ENCODE measurements at places on chromosomes 3 and 15. TPM values are rescaled to one million over a fixed set of nuclear protein-coding genes. Genes with fewer than 3 reads are reported as not detected.
A peak's percentile ranks its signal among the peaks of the same experiment; 100 is the strongest.

- DNase-seq = no peak
Measured at GRCh38 chr3:88452228-88452627, 302.5 kb downstream of the C3orf38 start.

DNA sequence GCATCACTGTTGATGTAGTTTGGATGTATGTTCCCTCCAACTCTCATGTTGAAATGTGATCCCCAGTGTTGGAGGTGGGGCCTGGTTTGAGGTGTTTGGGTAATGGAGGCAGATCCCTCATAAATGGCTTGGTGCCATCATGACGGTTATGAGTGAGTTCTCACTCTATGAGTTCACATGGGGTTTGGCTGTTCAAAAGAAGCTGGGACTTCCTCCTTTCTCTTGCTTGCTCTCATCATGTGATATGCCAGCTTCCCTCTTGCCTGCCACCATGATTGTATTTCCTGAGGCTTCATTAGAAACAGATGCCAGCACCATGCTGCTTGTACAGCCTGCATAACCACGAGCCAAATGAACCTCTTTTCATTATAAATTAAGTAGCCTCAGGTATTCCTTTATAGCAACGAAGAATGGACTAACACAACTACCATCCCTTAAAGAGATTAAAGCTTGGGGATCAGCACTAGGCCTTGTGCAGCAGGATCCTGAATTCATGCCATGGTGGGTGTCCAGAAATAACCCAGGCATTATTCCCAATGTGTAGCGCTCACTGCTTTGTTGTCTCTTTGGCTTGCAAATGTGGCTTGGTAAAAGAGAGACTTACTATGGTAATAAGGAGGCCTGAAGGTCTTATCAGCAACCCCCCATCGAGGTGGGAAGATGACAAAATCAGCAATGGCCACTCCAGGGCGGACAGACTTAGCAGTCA is 41.9 kb downstream of the NDUFB4 start:
- DNase-seq = no peak

GRCh38 chr3:146594843-146595482 is 10.2 kb downstream of the PLSCR5 start:
- DNase-seq = peak; percentile 7

- DNase-seq = no peak
Measured at GRCh38 chr3:71244826-71245488, 338.6 kb downstream of the FOXP1 start.

GRCh38 chr3:119891944-119892721 is 110.2 kb downstream of the NR1I2 start:
- DNase-seq = peak; percentile 65

The REC114 gene
- total RNA-seq = not detected

The NRG4 gene
- 0.65 TPM for total RNA-seq

GRCh38 chr3:184965639-184966430 is 153.9 kb downstream of the VPS8 start:
- no peak for DNase-seq

- no peak for DNase-seq
Measured at GRCh38 chr3:184594371-184595001, 32.9 kb downstream of the EPHB3 start.

GRCh38 chr3:170488802-170489201 is 70.1 kb downstream of the CLDN11 start:
- no peak for DNase-seq

The BCL2A1 gene
- total RNA-seq = not detected

The MINAR1 gene
- 0.09 TPM for total RNA-seq

DNA sequence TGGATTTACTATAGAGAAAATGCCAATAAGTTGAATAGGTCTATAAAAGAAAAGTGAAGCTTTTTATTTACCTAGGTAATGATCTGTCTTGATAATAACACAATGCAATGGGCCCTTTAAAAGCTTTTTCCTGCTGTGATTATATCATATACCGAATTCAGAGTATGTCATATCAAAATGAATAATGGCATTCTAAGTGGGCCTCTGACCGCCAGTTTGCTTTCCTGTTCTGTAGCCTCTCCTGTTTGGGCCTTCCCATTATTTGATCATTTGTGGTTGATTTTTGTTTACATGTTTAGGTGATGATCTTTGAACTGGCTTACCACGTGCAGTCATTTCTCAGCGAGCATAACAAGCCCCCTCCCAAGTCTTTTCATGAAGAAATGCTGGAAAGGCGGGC is 14.9 kb downstream of the EIF2AK4 start:
- DNase-seq = no peak

DNA sequence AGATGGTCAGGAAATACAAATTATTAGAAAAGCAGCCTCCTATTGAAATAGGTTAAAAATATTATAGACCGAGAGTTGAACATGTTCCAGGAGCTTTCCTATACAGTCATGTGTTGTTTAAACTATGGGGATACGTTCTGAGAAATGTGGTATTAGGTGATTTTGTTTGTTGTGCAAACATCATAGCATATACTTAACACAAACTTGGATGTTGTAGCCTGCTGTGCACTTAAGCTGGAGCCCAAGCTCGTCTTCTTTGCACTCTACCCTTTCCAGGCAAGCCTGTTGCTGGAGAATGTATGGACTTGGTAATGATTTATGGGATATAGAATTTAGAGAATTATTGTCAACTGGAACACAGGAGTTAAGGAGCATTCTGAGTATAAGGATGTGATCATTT is 140.2 kb downstream of the AKAP13 start:
- no peak for DNase-seq

The STARD9 gene
- 1.4 TPM for total RNA-seq

DNA sequence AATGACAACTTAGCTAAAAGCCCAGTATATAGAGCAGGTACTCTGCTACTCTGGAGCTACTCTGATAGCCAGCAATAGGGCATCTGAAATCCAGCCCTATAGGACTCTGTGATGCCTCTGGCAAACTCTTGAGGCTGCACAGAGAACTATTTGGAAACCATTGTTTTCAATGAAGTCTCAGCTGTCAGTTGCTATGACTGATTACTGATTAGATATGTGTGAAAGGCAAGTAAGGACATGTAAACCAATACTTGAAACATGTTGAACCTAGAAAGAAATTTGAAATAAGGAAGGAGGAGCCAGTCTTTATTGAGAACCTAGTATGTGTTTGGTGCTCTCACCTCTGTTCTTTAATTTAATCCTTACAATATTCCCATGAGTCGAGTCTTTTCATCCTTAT is 40.2 kb upstream of the CRTC3 start:
- DNase-seq = no peak

- no peak for DNase-seq
Measured at GRCh38 chr3:65619451-65619881, 419.3 kb downstream of the MAGI1 start.

- DNase-seq = no peak
Measured at GRCh38 chr15:59230531-59231055, 23.9 kb downstream of the LDHAL6B start.

DNA sequence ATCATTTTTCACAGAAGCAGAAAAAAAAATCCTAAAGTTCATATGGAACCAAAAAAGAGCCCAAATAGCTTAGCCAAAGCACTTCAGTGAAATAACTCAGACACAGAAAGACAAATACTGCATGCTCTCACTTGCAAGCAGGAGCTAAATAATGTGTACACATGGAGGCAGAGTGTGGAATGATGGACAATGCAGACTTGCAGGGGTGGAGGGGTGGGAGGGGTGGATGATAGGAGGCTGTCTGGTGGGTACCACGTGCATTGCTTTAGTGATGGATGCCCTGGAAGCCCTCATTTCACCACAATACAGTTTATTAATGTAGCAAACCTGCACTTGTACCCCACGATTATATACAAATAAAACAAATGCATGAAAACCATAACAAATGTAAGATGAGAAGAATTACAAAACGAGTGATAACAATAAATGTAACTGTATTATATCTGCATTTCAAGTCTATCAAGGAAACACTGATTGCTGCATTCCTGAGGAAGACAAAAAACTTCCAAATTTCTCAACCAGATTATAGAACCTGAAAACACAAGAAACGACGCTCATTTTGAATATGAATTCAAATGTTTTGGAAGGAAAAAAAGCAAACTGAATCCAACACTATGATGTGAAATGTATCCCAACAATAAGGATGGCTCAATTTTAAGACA is 96.5 kb downstream of the DLG1 start:
- DNase-seq = no peak

DNA sequence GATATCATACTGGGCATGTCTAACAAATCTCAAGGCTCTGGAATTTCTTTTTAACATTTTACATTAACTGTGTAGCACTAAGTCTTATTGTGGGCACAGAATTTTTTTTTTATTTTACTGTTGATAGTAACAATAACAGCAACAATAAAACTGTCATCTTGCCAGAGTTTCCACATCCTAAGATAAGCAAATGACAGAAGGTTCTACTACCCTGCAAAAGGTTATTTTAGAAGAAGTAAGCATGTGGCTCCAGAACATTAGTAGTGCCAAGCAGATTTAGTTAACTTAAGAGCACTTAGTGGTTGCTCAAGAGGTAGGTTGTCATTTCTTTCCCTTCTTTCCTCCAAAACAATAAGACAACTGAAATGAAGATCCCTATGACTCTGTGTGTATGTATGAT is 743.0 kb upstream of the CBLB start:
- DNase-seq = no peak

DNA sequence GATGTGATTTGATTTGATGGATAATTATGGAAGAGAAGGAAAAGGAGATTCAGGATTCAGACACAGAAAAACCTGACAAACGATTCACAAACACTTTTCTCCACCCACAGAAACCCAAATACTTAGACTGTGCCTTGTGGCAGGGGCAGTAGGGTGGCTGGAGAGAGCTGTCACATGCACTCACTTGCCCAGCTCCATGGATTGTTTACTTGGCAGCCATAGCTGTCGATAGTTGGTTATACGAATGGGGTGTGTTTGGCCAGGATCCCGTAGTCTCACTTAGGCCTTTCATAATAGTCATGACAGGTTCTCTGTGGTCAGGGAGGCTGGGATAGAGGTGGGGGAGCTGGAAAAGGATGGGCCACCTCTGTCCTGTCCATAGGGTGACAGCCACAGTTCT is 76.9 kb downstream of the CACNA1D start:
- DNase-seq = no peak

DNA sequence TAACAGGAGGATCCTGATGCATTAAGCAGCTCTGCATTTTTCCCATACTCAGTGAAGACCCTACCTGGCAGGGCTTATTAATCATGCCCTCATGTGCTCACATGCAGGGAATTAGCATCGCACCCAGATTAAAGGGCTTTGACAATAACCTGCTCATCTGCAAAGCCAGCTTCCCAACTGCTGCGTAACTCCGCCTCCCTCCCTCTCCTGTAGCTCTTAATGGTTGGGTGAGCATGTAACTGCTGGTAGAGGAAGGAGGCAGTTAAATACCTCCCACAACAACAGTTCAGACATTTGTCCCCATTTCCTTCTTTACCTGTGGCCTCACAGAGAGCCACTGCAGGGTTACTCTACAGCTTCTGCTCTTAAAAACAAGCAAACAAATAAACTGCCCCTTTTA is 203.6 kb upstream of the WNT5A start:
- DNase-seq = no peak

DNA sequence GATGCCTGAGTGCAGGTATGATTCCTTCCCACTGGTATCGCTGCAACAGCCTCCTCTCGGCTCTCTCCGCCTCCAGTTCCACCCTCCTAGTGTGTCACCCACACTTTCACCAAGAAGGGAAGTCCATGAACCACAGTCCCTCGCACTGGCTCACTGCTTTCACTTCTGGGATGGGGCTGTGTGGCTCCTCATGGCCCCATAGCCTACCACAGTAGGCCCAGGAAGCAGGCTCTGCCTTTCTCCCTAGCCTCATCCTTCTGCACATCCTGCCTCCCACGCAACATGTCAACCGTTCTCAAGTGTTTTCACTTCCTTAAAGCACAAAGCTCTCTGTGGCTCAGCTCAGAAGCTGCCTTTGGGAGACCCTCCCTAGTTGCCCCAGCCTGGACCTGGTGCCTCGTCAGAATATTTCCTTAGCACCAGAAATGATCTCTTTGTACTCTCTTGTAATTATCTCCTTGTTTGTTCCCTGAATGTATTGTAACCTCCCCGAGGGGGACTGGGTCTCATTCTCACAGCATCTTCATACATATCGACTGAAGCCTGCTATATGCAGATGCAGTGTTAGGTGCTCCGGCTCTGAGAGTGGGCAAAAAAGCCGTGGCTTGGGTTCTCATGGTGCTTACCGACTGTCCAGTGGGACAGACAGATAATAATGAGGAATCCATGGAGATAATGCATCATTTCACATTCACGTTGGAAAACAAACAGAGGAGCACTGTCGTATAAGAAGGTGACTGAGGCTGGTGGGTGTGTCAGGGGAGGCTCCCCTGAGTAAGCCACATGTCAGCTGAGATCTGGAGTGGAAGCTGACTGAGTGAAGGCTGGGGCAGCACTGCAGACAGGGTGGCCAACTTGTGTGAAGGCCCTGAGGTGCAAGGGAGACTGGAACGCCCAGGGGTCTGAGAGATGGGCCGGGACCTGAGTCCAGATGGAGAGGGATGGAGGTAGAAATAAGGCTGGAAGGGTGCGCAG is 107.1 kb downstream of the DGKG start:
- DNase-seq = no peak

All from A172 (cell line).